Trophoblast cell (in vitro differentiated cells and primary cell): ENCODE measurements at places on chromosomes 13 and 19.

- no peak for DNase-seq
- H3K4me1 ChIP-seq, result no peaks in the 10 kb centered on the region
- H3K27ac ChIP-seq, result no peak overlapping the region
- no peaks in the 10 kb centered on the region for H3K36me3 ChIP-seq
- no peaks in the 10 kb centered on the region for H3K27me3 ChIP-seq
These were observed 30.7 kb upstream of the SERPINE3 start for GRCh38 chr13:51308781-51309180.

DNA sequence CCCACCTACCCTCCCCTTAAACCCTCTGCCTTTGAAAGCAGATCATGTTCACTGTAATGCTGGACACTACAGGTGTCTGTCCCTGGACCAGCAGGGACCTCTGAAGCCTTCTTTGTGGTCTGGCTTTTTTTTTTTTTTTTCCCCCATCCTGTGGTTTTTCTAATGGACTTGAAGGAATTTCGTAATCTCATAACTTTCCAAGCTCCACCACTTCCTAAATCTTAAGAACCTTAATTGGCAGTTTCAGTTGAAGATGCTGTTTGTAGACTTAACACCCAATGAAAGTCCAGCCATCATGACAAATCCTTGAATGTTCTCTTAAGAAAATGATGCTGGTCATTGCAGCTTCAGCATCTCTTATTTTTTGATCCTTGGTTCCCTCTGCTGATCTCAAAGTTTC, 45.0 kb upstream of the LRCH1 start:
- no peaks in the 10 kb centered on the region for H3K36me3 ChIP-seq
- H3K27ac ChIP-seq, result no peak overlapping the region
- DNase-seq, result no peak

GRCh38 chr13:49561062-49561410, 24.3 kb downstream of the RCBTB1 start:
- no peaks in the 10 kb centered on the region for H3K4me1 ChIP-seq
- no peak for DNase-seq
- H3K27ac ChIP-seq, result no peak overlapping the region
- H3K27me3 ChIP-seq, result no peaks in the 10 kb centered on the region
- no peak overlapping the region for H3K4me3 ChIP-seq

DNA sequence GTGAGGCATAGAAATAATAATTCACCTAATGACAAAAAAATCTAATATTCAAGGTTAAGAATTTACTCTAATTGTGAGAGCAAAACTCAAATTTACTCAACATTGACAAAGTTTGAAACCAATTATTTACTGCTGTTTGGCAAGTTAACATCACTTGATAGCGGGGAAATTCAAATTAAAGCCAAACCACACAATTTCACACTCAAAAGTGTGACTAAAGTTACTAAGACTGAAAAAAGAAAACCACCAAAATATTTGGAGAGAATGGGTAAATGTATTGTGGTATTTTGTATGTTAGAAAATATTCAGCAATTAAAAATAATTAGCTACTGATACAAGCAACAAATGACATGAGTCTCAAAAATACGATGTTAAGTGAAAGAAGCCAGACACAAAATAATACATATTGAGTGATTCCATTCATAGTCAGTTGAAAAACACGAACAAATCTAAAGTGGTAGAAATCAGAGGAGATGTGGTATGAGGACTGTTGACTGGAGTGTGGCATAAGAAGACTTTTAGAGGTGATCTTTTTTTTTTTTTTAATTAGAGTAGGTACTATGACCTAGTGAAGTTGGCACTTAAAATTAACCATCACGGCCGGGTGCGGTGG, 541.4 kb upstream of the ATXN8OS start:
- no peaks in the 10 kb centered on the region for H3K27me3 ChIP-seq
- H3K27ac ChIP-seq, result no peak overlapping the region
- no peaks in the 10 kb centered on the region for H3K36me3 ChIP-seq
- no peaks in the 10 kb centered on the region for H3K4me1 ChIP-seq

DNA sequence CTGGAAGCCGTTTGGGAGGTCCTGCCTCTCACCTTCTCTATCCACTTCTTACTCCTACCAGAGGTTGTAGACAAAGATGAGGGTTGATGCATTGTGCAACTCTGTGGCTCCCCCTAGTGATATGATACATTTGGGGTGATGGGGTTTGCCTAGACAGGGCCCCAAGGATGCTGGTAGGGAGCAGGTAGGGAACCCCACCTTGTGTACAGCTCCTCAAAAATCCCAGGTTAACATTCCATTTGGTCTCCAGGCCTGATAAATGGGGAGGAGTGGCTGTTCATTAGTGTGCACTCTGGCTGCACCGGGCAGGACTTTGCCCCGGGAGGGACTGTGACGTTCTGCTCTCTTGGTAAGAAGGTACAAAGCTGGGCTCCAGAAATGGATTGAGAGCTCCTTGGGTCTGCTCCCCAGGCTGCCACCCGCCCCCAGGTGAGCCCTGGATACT, 19.2 kb downstream of the SIGLEC8 start:
- H3K4me1 ChIP-seq, result no peaks in the 10 kb centered on the region
- no peaks in the 10 kb centered on the region for H3K36me3 ChIP-seq
- DNase-seq, result no peak
- H3K4me3 ChIP-seq, result no peak overlapping the region
- no peaks in the 10 kb centered on the region for H3K27me3 ChIP-seq
- no peak overlapping the region for H3K27ac ChIP-seq

DNA sequence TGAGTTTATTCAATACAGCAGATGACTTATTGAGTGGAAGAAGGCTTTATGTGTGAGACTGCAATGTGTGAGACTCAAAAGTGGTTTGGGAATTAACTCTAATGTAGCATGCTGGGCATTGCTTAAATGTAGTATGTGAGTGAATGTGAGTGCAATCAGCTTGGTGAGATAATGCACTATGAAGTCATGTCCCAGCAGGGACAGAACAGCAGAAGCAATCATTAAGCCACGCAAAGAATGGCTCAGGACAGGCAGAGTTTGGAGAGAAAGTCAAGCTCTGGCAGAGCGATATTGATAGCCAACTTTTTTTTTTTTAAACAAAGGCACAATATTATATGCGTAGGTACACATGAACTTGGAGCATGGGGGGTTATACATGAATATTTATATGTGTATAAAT, 597.7 kb downstream of the GPC6 start:
- H3K36me3 ChIP-seq, result no peaks in the 10 kb centered on the region
- no peak overlapping the region for H3K27ac ChIP-seq
- H3K4me3 ChIP-seq, result no peak overlapping the region
- no peak for DNase-seq
- H3K4me1 ChIP-seq, result peaks cover 2% of the 10 kb centered on the region

DNA sequence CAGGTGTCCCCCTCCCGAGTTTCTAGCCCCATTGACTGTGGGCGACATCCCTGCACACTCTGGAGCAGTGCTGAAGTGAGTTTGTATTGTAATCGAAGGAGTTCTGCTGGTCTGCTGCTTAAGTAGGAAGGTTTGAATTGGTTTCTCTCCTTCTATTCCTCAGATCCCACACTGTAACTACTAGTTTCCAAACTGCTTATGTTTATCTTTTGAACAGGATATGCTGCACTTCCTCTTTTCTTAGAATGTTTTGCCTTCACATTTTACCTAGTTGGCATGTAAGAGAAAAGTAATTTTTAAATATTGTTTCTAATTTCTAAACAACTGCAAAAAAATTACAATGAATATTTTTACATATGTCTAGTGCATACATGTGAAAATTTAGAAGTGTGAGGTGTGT, 511.8 kb downstream of the KLF12 start:
- H3K4me3 ChIP-seq, result no peak overlapping the region
- no peak overlapping the region for H3K27ac ChIP-seq
- H3K36me3 ChIP-seq, result no peaks in the 10 kb centered on the region
- DNase-seq, result no peak

DNA sequence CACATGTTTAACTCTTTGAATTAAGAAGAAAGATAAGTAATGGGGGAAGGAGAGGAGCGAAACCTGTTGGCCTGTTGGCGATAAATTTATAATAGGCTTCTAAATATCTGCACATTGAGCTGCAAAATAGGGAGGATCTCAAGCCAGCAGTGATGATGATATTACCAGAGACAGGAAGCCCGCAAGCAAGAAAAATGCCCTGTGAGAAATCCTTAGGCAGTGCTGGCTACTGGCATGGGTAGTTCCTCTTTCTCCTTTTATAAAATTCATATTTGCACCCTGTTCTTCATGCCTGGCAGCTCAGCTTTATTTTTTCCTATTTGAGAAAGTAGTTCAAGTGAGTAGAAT, 858 bp upstream of the USP12 start:
- H3K4me1 ChIP-seq, result peaks cover 4% of the 10 kb centered on the region
- H3K4me3 ChIP-seq, result no peak overlapping the region
- H3K27me3 ChIP-seq, result no peaks in the 10 kb centered on the region
- no peak overlapping the region for H3K27ac ChIP-seq
- no peaks in the 10 kb centered on the region for H3K36me3 ChIP-seq
- peak; percentile 45 for DNase-seq

- no peaks in the 10 kb centered on the region for H3K27me3 ChIP-seq
- no peaks in the 10 kb centered on the region for H3K36me3 ChIP-seq
- no peak overlapping the region for H3K4me3 ChIP-seq
- H3K4me1 ChIP-seq, result no peaks in the 10 kb centered on the region
These were observed 40.6 kb upstream of the FAM216B start for GRCh38 chr13:42740753-42741152.

DNA sequence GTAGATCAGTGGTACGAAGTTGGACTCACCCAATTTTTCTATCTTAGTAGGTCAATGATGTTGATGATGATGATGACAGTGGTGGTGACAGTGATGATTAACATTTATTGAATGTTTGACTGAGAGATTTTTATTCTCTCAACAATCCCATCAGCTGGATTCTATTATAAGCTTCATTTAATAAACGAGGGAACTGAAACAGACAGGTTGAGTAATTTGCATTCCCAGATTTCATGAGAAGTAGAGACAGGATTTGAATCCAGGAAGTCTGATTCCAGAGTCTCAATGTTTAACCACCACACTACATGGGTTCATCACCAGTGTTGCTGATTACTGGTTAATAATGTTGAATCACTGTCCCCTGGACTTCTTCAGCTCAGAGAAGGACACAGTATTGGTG, 168.9 kb downstream of the FLT1 start:
- no peak overlapping the region for H3K4me3 ChIP-seq
- no peak overlapping the region for H3K27ac ChIP-seq

DNA sequence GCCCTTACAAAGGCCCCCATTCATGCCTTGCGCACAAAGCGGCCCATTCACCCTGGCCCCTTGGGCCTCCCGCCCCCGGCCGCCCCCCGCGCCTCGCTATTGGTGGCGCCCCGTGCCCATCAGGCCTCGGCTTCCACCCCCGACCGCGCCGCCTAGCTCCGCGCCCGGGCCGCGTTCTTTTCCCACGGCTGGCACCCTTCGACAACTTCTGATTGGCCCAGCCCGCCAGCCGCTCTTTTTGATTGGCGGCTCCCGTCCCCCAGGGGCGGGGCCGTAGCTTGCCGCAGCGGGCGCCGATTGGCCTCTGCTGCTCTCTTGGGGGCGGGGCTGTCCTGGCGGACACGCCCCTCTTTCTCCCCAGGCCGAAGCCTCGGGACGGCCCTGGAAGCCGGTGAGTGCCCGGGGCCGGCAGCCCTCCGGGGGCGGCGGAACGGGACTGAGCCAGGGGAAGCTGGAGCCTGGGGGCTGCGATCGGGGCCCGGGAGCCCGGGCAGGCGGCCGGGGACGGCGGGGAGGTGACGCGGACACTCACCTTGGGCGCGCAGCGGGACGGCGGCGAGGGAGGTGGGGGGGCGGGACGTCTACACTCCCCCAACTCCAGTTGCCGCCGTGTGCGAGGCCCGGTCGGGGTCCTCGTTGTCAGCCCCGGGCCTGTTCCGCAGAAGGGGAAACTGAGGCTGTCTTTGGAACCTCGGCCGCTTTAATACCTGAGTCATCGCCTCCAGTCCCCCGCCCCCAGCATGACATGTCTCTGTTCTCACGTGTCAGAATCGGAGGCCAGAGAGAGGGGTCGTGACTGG, at the start of gene MYH14:
MYH14 (plus strand) TSS at position 342 of the 800 bp plus-strand sequence. CDS start 6,744 bp downstream, outside the sequence.
- no peaks in the 10 kb centered on the region for H3K27me3 ChIP-seq
- peak within 1 kb of the TSS; percentile 77 for H3K4me3 ChIP-seq
- peaks cover 19% of the 10 kb centered on the region for H3K4me1 ChIP-seq
- H3K27ac ChIP-seq, result no peak within 1 kb of the TSS

DNA sequence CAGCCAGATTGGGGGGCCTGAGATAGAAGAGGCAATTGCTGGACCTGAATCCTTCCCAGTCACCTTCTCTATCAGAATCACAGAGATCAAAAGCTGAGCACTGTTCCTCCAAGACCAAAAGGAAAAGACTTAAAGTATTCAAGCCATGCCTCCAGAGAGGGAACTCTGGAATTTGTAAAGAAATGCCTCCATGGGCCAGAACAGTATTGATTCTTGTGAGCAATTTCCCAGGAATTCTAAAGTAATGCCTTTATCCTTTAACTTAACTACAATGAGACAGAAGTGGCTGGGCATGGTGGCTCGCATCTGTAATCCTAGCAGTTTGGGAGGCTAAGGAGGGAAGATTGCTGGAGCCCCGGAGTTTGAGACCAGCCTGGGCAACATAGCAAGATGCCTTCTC, 148.8 kb downstream of the FLT1 start:
- H3K27ac ChIP-seq, result peak overlapping the region; percentile 61
- H3K4me3 ChIP-seq, result no peak overlapping the region
- H3K36me3 ChIP-seq, result no peaks in the 10 kb centered on the region
- no peaks in the 10 kb centered on the region for H3K27me3 ChIP-seq
- DNase-seq, result no peak
- peaks cover 28% of the 10 kb centered on the region for H3K4me1 ChIP-seq

DNA sequence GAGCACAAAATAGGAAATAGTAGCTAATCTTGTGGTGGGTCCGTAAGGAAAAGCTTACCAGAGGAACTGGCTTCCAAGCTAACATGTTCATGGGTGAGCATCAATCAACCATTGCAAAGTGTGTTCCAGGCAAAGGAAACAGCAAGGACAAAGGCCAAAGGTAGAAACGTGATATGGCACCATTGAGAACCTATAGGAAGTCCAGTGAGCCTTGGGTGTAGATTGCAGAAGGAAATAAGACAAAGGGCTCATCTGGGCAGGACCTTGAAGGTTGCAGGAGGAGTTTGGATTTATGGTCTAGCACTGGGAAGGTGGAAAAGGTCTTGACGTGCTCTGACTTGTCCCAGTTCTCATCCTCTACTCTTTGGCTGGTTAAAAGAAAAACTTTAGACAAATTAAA, 22.3 kb downstream of the CYP2B6 start:
- no peak for DNase-seq
- H3K27me3 ChIP-seq, result no peaks in the 10 kb centered on the region
- no peaks in the 10 kb centered on the region for H3K36me3 ChIP-seq
- no peak overlapping the region for H3K27ac ChIP-seq
- H3K4me1 ChIP-seq, result peaks cover 5% of the 10 kb centered on the region

GRCh38 chr13:38980750-38981078, 9.9 kb downstream of the STOML3 start:
- H3K27me3 ChIP-seq, result no peaks in the 10 kb centered on the region
- DNase-seq, result no peak
- no peak overlapping the region for H3K4me3 ChIP-seq
- no peaks in the 10 kb centered on the region for H3K36me3 ChIP-seq
- peak overlapping the region; percentile 66 for H3K27ac ChIP-seq
- H3K4me1 ChIP-seq, result peaks cover 10% of the 10 kb centered on the region

- H3K4me1 ChIP-seq, result no peaks in the 10 kb centered on the region
- peaks cover 68% of the 10 kb centered on the region for H3K36me3 ChIP-seq
- H3K4me3 ChIP-seq, result no peak overlapping the region
- H3K27me3 ChIP-seq, result no peaks in the 10 kb centered on the region
- no peak overlapping the region for H3K27ac ChIP-seq
These were observed 29.2 kb upstream of the F2RL3 start for GRCh38 chr19:16859626-16860025.
